ENCODE measurements at places on chromosomes 2 and 18.

- no peak for DNase-seq
Observed at GRCh38 chr2:48092846-48093803, 186.8 kb upstream of the FBXO11 start.

GRCh38 chr2:55500025-55500424 is 19.5 kb upstream of the CFAP36 start:
- DNase-seq, result no peak

- no peak for DNase-seq
Observed at GRCh38 chr2:126189527-126189926, 466.4 kb upstream of the GYPC start.

DNA sequence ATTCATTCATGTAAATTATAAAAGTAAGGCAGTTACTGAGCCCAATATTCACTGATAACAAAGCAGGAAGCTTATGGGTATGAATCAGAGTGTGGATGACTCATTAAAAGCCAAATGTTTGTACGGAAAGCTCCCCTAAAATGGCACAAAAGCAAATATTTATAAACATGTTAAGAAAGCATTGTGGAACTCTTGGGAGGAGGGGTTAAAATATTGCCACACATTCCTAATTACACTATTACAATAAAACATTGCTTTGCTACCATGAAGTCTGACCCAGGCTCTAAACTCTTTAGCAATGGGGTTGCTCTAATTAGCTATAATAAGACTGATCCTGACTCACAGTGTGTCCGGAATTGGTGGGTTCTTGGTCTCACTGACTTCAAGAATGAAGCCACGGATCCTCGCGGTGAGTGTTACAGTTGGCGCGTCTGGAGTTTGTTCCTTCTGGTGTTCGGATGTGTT is 110.9 kb downstream of the NAB1 start:
- DNase-seq, result no peak

- DNase-seq, result no peak
Observed at GRCh38 chr2:80326214-80326613, 21.7 kb upstream of the LRRTM1 start.

- no peak for DNase-seq
Observed at GRCh38 chr2:158730621-158731140, 64.4 kb upstream of the DAPL1 start.

DNA sequence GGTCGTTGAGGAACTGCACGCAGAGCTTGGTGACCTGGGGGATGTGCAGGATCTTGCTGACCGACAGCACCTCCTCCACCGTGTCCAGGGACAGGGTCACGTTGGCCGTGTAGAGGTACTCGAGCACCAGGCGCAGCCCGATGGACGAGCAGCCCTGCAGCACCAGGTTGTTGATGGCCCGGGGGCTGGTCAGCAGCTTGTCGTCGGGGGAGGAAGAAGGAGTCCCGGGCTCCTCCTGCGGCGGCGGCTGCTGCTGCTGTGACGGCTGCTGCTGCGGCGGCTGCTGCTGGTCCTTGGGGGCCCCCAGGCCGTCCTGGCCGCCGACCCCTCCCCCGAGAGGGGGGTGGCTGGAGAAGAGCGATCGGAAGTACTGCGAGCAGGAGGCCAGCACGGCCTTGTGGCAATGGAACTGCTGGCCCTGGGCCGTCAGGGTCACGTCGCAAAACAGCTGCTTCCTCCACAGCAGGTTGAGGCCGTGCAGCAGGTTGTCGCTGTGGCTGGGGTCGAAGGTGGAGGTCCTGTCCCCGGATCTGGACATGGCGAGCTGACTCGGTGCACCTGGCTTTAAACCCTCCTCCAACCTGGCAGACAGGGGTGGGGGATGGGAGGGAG is 2.7 kb downstream of the KLHL14 start:
- DNase-seq, result no peak

GRCh38 chr18:32618546-32618945 is 147.9 kb upstream of the GAREM1 start:
- no peak for DNase-seq

DNA sequence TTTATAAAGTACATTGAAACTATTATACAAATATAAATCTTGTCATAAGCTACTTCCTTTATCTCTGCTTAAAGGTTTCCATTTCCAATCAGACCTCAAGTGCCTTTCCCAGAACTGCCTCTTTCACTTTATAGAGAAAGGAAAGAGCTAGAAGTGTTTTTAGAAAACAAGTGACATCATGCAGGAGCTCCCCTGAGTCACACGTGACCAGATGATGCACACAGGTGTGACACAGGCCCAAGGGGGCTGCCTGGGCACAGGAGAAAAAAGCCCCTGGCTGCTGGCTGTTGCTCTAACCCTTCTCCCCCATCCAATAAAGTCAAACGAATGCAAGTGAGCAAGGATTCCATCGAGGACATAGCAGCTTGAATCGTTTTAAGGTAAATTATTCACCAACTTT is 21.4 kb upstream of the SH3BP4 start:
- DNase-seq, result no peak

DNA sequence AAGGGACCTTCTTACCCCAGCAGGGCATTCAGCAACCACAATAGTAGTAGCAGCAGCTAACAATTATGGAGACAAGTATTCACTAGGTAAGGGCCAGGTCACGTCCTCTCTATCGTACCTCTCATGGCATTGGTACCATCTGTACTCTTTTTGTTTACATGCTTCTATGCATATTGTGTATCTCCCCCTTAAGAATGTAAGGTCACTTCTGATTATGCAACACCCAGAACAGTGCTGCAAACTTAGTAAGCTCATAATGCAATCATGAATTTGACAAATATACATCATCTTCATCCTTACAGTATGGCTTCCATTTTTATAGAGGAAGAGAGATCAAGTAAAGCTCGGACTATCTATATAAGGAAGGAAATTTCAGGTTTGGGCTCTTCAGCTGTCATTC is 46.1 kb downstream of the SPRED2 start:
- no peak for DNase-seq

DNA sequence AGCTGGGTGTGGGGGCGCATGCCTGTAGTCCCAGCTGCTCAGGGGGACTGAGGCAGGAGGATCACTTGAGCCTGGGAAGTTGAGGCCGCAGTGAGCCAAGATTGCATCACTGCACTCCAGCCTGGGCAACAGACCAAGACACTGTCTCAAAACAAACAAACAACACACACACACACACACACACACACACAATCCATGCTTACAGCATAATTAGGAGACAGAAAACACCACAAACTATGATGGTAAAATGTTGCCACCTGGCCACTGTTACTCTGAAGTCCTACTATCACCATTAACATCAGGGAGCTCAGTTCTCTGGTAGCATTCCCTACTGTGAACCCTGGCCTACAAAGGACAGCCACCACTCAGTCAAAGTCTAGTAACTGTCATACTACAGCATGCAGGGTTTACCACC is 18.3 kb downstream of the DNPEP start:
- DNase-seq, result no peak

DNA sequence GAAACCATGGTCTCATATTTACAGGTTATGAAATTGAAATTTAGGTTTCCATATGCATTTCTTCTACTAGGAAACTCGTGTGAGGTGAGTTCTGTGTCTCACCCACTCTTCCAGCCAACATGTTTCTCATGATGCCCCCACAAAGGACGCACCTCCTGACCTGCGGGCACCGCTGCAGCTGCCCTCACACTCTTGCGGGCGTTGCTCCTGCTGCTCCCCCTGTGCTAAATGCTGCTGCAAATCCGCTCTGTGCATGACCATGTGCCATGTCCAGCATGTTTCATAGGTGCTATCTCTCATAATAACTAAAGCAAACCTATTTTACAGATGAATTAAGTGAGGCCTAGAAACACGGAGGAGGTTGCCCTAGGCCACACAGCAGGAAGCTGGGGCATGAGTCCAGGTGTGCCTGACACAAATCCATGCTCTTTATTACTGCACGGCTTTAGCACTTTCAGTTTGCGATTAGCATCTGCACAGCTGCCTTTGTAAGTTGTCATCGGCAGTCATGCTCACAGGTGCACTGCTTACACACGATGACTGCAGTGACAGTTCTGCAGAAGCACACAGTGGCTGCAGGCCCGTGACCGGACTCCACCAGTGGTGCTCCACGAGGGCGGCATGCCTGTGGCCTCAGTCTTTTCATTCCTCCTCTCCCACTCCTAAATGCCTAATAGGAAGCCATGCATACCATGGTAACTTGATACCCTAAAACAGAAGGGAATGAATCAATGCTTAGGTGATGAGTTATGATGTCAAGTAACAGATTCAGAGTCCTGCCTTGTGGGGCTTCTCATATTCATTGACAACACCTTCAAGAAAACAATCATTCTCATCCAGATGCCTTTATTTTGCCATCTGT is 14.9 kb upstream of the GALR1 start:
- no peak for DNase-seq

- no peak for DNase-seq
Observed at GRCh38 chr2:105783972-105784371, 39.3 kb downstream of the NCK2 start.

DNA sequence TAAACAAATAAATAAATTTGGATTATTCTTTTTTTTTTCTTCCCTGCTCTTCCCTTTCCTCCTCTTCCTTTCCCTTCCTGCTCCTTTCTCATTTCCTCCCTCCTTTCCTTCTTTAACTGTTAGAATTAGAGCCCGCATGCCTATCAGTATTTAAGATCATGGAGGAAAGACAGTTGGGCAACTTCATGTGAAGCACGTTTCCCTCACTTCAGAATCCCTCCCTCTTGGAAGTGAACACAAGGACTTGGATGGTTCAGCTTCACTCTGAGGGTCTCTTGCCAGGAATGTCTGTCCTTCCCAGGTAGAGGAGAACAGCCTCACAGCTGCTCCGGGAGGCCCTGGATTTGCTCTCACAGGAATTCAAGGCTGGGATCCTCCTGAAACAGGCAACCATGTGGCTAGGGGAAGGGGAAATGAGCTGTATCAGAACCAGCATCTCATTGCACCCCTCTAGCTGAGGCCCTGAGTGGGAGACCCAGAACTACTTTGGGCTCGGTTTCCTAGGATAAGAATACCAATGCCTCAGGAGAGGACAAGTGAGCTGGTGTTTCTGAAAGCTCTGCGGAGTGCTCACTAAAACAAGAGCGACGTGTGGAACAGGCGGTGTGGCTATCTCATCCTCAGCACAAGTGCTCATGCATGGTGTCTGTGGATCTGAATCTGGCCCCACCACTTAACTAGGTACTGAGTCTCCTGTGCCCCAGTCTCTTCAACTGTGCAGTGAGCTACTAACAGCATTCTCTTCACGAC is 230.5 kb downstream of the MYCN start:
- DNase-seq, result no peak

DNA sequence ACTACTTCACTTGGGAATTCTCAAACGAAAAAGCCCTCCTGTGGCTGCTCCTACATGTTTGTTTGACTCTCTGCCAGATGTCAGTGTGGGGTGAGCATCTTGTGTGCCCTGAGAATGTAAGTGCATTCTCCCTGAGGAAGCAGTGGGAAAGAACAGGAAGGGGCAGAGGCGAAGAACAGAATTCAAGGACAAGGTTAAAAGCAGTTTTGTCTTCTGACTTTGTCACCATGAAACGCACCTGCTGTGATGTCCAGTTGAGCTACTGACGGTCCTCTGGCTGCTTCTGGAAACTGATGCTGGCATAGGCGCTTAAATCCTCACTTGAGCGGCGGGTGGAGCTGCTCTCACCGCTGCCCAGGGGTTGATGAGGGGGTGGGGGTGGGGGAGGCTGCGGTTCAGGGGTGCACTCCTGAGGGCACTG is 4.9 kb downstream of the IRS1 start:
- no peak for DNase-seq

- DNase-seq, result no peak
Observed at GRCh38 chr18:39500306-39500705, 1934.7 kb upstream of the CELF4 start.

DNA sequence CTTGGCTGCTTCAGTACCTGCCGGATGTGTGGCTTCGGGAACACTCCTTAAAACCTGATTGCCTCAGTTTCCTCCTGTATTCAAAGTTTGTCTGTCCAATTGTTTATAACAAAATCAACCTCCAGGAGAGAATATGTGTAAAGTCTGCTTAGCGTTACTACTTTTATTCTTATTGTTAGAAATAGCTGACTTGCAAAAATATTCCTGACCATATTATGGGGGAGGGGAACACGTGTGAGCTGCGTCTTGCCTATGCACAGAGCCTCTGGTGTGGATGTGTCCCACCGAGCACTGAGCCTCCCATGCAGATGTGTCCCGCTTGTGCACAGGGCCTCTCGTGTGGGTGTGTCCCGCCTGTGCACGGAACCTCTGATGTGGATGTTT is 82.5 kb downstream of the DCDC2C start:
- DNase-seq, result no peak

- no peak for DNase-seq
Observed at GRCh38 chr2:53265544-53266299, 501.9 kb upstream of the CHAC2 start.

DNA sequence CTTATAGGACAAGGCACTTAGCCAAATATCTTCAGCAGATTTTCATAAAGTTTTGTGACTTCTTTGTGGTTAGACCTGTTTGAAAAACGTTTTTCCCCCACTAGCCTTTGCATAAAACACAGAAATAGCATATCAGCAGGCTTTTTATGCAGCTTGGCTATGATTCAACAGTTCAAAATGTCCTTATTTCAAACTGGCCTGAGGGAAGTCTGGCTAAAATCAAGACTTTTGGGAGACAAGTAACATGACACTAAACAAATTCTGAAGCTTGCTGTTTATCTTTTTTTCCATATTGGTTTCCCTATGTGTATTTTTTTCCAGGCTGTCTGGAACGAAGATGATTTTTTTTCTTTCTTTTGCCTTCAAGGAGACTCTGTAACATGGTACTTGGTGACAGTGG is 95.1 kb upstream of the L3MBTL4 start:
- no peak for DNase-seq

DNA sequence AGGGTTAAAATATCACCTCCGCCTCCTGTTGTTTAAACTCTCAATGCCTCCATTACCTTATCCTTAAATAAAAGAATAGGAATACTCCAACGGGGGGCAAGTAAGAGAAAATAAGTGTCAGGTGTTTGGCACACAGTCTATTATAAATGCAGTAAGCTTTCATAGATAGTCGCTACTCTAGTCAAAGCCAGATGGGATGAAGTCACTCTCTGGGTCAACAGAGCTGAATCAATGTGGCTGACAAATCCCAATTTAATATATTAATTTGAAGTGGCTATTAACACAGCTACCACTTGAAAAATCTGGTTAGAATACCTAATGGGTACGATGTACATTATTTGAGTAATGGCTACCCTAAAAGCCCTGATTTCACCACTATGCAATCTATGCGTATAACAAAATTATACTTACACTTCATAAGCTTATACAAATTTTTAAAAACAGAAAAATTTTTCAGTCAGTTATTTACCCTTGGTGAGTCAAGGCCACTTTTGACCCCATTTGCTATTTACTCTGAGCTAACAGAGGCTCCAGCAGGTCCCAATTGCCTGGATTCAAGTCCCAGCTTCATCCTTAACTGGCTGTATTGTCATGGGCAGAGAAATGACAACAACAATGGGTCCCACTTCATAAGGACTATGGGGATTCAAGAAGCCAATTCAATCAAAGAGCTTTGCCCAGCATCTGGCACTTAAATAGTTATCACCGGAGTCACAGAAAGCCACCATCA is 167.5 kb upstream of the PID1 start:
- no peak for DNase-seq
